Adrenal gland (tissue), 19 donors: ENCODE measurements at places on chromosomes 13 and 19. TPM values are rescaled to one million over a fixed set of nuclear protein-coding genes. Genes with fewer than 3 reads are reported as not detected.

GRCh38 chr13:107209824-107210722, 642.1 kb upstream of the ARGLU1 start:
- no peak for DNase-seq

GRCh38 chr13:23679220-23679619, 109.0 kb downstream of the TNFRSF19 start:
- no peak for DNase-seq

GRCh38 chr13:112700291-112701060, 10.6 kb downstream of the ATP11A start:
- DNase-seq, result peak; percentile 3

DNA sequence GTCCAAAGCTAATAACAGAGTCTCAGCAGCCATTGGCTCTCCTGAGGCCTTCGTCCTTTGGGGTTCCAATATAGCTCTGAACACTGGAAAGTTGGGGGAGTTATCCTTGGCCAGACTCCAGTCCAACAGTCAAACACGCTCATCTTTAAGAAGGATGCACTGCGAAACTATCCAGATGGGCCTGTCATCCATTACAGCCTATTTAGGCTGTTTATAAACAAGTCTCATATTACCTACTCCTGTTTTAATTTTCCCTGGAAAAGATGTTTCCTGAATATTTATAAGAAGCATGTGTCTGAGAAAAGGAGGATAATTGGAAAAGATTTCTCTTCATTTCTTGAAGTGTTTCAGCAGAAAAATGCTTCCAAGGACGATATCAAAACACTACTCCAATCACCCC, 170.7 kb downstream of the DCT start:
- no peak for DNase-seq

DNA sequence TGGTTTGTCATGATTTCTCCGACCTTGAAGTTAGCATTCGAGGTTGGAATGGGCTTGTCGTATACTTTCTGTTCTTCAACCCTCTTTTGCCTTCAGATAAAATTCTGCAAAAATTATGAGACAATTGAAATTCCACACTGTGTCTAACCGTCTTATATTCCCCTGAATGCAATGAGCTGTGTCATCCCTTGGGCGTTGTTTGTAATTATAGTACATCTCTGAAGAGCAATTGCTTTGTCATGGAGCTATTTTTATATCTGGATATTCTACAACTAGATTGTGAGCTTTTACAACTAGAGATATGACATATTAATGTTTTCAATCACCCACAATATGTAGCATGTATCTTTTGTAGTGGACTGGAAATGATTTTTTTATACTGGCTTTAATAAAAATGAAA, 631.8 kb upstream of the SLC10A2 start:
- no peak for DNase-seq

Gene ANKRD10
- 36.5 TPM for polyA plus RNA-seq

Gene MAU2
- 41.3 TPM for polyA plus RNA-seq

Gene PTGER1
- polyA plus RNA-seq, result 1.9 TPM
